ENCODE measurements at places on chromosomes 3 and 15.

DNA sequence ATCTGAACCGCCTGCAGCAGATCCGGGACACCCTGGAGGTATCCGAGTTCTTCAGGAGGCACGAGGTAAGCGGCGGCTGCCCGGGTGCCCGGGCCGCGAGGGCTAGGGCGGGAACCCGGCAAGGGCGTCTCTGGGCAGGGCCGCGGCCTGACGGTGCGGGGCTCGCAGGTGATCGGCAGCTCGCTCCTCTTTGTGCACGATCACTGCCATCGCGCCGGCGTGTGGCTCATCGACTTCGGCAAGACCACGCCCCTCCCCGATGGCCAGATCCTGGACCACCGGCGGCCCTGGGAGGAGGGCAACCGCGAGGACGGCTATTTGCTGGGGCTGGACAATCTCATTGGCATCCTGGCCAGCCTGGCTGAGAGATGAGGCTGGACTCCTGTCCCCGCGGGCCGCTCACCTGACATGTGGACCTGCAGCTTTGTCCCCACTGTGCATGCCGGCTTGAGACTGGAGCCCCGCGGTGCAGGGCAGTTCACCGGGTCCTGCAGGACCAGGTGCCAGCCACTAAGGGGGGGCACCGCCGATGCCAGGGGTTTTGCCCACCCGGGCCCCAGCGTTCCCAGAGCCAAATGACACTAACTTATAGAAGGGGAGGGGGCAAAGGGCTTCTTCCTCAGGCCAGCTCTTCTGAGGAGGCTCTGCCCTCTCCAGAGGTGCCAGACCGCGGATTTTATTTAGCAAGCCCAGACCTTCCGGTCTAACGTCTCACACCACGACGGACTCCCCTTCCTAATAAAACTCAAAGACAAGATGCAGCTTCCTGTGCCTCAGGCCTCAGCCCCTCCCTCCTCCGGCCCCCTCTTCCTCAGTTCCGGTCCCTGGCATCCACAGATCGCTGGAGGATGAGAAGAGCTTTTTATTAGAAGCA lies 9.4 kb downstream of the ITPKA start:
- H3K4me1 ChIP-seq: peaks cover 12% of the 10 kb centered on the region
- DNase-seq: peak; percentile 53
- no peak overlapping the region for H3K27ac ChIP-seq
- no peaks in the 10 kb centered on the region for H3K36me3 ChIP-seq

DNA sequence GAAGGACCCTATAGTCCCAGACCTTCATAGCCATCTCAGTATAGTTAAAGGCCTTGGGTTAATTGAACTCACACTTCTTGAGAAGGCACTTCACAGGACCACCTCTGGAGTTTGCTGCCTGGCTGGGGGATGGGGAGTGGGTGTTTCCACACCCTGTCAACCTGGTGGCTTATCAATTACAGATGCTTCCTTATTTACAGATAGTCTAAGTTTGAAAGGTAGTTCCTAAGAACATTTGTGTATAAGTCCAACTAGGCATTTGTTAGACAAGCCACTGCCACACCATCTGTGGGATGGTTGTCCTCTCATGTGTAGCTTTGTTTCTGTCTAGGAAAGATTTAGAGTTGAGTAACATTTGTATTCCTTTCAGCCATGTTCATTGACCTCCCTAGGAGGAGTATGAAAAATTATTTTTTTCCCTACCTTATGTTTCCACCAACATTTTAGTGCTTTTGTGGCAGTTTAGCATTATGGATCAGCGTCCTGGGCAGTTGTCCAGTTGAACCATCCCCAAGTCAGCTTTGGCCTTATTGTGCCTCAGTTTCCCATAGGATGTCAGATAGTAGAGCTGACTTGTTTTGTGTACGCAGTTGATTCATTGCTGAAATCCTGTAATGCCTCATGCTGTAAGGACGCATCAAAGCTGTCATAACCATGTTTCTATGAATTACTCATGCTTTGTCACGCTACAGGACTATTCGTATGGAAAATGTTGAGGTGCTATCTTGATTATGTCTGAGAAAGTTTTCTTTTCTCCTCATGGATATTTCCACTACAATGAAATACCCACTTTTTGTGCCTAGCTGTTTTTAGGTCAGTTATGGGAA lies 21.2 kb upstream of the SIAH2 start:
- H3K4me3 ChIP-seq: no peak overlapping the region
- H3K27me3 ChIP-seq: peaks cover 11% of the 10 kb centered on the region
- H3K36me3 ChIP-seq: no peaks in the 10 kb centered on the region
- DNase-seq: no peak

DNA sequence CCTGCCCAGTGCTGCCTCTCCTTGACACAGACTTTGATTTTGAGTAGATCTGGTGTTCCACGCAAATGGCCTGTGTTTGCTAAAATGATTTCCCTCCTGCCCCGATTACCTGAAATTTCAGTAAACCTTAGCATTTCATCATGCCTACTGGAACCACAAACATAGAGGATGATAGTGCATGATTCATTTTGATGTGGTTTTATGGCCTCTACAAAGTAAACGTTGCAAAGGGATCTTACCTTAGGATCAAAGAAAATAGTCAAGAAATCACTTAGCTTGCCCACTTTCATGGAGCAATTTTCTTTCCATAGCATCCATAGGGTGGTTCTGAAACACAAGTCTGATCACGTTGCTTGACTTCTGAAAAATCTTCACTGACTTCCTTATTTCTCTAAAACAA lies 524.6 kb upstream of the ATP11B start:
- H3K27me3 ChIP-seq: peaks cover 6% of the 10 kb centered on the region
- peaks cover 16% of the 10 kb centered on the region for H3K4me1 ChIP-seq
- H3K36me3 ChIP-seq: no peaks in the 10 kb centered on the region
- H3K27ac ChIP-seq: no peak overlapping the region
- H3K4me3 ChIP-seq: no peak overlapping the region

DNA sequence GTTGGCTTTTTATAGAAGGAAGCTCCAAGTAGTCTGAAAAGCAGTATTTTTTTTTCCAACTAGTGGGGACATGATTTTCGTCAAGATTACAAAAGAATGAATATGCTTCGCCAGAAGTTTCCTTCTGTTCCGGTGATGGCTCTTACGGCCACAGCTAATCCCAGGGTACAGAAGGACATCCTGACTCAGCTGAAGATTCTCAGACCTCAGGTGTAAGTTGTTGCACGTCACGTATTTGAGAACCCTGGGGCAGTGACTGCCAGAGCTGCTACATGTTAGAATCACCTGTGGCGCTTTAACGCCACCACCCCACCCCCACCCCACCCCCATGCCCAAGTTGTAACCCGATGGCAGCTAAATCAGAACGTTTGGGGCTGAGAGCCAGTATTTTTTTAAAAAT lies 52.2 kb downstream of the BLM start:
- no peaks in the 10 kb centered on the region for H3K27me3 ChIP-seq
- H3K4me3 ChIP-seq: no peak overlapping the region
- H3K4me1 ChIP-seq: no peaks in the 10 kb centered on the region

DNA sequence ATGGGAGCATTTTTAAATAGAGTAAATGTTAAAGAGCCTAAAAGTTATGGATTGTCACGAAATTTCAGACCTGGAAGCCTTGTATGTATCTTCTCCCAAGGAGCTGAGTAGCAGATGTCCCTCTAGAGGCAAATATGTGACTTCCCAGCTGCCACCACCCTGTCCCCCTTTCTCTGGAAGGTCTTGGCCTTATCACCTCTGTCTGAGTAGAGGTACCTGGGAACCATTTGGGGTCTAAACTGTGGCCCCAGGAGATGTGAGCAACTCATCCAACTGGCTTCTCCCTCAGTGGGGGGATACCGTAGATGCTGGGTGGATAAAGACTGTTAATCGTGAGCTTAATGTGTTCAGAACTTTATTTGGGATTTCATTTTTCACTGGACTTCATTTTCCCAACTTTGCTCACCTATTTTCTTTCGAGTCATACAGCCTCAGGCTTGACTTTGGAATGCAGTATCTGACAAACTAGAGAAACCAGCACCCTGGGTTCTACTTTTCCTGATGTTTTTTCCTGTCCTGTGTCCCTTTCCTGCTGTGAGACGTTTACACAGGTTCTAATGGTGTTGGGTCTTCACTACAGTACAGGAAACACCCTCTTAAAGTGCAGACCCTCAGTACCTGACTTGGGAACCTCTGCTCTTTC lies 53.3 kb upstream of the CCR4 start:
- DNase-seq: no peak
- peaks cover 87% of the 10 kb centered on the region for H3K36me3 ChIP-seq
- no peaks in the 10 kb centered on the region for H3K27me3 ChIP-seq
- H3K4me3 ChIP-seq: no peak overlapping the region
- H3K4me1 ChIP-seq: peaks cover 32% of the 10 kb centered on the region
- peak overlapping the region; percentile 57 for H3K27ac ChIP-seq

GRCh38 chr3:82281205-82281604 lies 519.8 kb upstream of the GBE1 start:
- no peak overlapping the region for H3K4me3 ChIP-seq
- no peaks in the 10 kb centered on the region for H3K4me1 ChIP-seq
- peak; percentile 8 for DNase-seq
- H3K36me3 ChIP-seq: no peaks in the 10 kb centered on the region
- no peak overlapping the region for H3K27ac ChIP-seq

DNA sequence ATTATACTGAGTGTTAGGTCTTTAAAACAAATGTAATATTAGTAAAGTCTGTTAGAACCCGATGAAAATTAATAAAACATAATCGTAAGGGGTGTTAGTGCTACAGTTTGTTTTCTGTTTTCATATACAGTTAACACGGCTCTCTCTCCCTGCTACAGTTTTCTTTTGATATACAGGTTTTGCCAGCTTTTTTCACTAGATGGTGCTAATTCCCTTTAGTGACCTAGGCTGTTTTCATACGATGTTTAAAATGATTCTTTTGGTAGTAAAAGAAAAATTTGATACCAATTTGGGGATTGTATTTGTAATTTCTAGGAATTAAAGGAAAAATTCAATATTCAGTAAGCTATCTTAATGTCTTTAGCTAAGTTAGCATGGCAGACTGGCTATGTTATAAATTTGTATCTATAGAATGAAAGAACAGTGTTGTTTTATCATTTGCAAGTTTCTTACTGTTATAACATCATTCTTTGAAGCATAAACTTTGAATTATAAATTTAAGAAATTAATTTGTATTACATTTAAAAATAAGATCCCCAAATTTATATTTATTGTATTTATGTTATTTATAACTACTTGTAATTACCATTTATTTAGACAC lies 11.5 kb downstream of the APH1B start:
- no peak for DNase-seq
- H3K4me3 ChIP-seq: no peak overlapping the region

- no peak overlapping the region for H3K4me3 ChIP-seq
- H3K4me1 ChIP-seq: peaks cover 10% of the 10 kb centered on the region
- DNase-seq: no peak
- no peak overlapping the region for H3K27ac ChIP-seq
- H3K27me3 ChIP-seq: peaks cover 23% of the 10 kb centered on the region
Observed at GRCh38 chr15:69634860-69635259, 182.2 kb downstream of the RPLP1 start.

DNA sequence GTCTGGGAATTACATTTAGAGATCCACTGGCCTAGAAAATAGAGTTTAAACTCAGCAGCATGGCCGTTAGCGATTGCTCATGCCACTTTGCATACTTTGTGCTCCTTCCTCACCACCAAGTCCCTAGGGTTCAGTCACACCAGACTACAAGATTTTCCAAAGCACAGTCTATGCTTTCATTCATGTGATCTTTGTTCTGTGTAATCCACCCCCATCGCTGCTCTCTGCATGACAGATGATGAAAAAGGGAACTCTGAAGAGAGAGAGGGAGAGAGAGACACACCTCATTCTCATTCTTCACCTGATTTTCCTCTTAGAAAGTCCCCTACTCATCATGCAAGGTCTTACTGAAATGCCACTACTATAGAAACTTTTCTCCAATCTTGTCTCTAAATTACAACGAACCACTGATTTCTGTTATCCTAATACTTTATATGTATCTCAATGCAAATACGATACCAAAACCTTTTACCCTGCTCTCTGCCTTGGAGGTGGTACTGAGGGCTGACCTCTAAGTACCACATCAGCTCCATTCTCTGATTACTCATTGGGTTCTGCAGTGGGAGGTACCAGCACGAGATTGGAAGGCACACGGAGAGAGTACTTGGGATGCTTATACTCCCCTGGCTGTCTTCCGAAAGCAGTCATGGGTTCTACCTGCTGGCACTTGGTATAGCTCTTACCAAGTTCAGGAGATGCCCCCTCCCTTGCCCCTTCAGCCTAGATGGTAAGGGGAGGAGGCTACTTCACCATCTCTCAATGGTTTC lies 1.1 kb upstream of the PARP15 start:
- no peaks in the 10 kb centered on the region for H3K36me3 ChIP-seq
- no peak for DNase-seq
- no peak overlapping the region for H3K27ac ChIP-seq
- H3K4me1 ChIP-seq: peaks cover 33% of the 10 kb centered on the region

DNA sequence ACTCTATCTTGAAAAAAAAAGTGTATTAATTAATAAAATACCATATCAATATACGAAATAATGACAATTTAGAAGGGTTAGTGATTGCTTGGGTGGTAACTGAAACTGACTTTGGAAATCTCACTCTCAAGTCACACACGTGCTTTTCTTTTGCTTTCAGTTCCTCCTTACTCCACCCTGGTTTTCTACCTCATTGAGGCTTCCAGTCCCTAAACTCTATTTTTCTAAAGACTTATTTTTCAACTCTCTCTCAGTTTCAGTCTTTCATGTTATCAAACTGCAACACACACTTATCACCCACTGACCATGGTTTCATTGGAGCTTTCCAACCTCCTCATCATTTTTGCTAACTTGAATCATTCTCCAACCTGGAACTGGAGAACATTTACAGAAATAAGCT lies 23.5 kb downstream of the IL12A start:
- H3K4me3 ChIP-seq: no peak overlapping the region
- peaks cover 7% of the 10 kb centered on the region for H3K27me3 ChIP-seq
- no peaks in the 10 kb centered on the region for H3K4me1 ChIP-seq
- no peak for DNase-seq

DNA sequence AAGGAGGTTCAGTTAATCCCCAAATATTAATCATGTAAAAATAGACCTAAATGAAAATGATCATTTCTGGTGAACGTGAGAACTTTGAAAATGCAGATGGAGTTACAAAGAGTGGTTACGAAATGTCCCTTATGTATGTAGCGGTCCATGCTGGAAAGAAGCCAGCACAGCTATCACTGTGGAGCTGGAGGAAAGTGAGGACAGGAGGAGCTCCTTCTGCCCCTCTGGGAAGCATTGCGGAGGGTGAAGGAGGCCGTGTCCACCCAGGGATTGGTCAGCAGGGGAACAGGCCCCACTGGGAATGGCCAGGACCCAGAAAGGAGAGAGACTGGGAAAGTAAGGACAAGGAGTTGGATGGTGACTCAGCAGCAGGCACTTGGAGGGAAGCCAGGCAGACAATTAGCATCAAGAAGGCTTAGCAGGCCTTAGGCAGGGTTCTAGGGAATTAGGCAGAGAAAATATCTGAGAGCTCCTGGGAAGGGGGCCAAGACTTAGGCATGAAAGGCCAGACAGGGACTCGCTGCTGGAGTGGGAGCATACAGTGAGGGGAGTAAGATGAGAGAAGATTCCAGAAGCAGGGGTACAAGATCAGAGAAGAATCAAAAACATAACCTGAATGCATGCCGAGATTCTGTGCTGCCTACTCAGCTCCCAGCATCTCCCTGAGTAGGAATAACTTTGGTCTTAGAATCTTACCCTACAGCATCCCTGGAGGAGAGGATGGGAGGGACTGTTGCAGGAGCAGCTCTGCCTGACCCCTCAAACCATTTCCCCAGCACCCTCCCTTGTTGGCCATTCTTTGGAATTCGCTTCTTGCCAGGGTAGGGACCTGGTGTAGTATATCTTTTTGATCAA lies 171.0 kb upstream of the UMPS start:
- no peak overlapping the region for H3K4me3 ChIP-seq
- no peaks in the 10 kb centered on the region for H3K36me3 ChIP-seq
- no peak overlapping the region for H3K27ac ChIP-seq
- no peaks in the 10 kb centered on the region for H3K4me1 ChIP-seq
- peaks cover 11% of the 10 kb centered on the region for H3K27me3 ChIP-seq
